ENCODE measurements at places on chromosomes 3 and 15.

- no peak for DNase-seq
Measured at GRCh38 chr15:55222588-55222987, 25.8 kb upstream of the RSL24D1 start.

DNA sequence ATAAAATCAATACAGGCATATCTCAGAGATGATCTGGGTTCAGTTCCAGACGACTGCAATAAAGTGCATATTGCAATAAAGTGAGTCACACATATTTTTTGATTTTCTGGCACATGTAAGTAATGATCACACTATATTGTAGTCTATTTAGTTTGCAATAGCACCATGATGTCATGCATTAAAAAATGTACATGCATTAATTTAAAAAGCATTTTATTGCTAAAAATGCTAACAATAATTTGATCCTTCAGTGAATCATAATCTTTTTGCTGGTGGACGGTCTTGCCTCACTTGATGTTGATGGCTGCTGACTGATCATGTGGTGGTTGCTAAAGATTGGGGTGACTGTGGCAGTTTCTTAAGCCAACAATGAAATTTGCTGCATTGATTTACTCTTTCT lies 511.1 kb downstream of the OTOL1 start:
- DNase-seq, result no peak

DNA sequence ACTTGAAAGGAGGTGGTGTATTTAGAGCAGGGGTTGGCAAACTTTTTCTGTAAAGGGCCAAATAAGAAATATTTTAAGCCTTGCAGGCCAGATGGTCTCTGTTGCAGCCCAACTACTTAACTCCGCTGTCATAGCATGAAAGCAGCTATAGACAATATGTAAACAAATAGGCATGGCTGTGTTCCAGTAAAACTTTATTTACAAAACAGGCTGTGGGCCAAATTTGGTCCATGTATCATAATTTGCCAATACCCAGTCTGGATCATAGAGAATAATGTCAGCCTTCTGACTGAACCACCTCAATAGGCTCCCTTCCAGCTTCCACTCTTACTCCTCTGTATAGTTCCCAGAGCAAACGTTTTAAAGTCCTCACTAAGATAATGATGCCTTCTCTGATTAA lies 638.8 kb upstream of the CFAP20DC start:
- DNase-seq, result no peak

DNA sequence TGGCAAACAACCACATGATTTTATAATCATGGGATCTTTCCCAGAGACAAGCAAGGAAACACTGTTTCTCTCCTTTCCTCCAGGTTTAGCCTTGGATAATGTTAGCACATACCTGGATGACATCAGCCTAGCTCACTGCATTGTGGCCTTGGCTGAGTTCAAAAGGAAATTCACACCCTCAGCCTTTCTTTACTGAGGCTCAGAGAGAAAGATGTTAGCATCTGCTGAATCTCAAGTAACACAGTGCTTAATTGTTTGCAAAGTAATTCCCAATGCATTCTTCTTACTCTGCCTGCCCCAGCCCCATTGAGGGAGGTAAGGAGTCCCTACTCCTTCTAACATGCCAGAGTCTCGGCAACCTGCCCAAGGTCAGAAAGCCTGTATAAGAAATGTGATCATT lies 432.2 kb upstream of the LMCD1 start:
- DNase-seq, result no peak

DNA sequence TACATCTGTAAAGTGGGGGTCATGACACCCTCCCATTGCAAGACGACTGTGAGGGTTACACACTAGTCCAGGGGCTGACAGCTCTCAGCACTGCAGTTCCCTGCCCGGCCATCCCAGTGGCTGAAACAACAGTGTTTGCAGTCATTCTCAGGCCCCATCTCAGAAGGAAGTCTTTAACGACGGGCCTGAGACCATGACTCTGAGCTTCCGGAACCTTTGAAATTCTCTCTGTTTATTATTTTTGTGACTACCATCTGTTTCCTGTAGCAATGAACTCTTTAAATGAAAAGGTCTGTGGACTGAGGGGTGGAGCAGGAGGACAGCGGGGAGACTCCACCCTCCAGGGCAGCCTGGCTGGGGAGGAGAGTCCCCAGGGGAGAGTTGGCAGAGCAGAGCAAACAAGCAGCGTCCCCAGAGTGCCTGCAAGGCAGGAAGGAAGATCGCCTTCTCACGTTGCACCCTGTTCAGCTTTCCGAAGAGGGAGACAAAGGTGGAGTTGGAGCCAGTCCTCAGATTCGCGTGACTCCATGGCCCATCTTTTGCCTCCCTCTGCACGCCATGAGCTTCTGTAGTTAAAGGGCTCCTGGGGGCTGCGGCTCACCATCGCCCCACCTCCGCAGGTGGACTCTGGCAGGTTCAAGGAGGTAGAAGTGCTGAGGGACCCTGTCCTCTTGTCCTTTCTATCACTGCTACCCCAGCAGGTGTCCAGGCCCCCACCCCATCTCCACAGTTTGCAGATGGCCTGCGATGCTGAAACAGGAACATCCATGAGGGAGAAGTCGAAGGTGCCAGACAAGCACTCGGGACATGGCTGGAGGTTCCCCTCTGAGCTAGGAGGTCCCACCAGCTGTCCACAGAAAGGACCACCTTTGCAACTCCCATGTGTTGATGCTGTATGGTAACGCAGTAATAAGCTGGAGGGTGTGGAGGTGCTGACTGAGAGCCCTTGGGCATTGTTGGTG lies 525.8 kb upstream of the PROK2 start:
- DNase-seq, result no peak

DNA sequence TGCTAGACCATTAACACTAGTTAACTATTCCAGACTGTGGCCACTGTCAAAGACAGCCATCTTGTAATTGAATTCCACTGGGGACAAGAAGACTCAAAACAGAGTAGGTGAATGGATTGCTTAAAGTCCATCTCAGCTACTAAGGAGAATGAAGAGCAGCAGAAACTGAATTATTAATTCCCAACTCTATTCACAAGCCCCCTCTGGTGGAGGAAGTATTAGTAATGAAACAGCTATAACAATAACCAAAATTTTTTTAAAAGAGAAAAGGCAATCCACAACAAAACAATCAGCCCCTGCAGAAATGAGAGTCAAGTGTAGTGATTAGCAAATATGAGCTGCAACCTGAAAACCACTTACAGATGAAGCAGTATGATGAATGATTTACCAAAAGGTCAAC lies 302.8 kb downstream of the FHIT start:
- DNase-seq, result no peak

DNA sequence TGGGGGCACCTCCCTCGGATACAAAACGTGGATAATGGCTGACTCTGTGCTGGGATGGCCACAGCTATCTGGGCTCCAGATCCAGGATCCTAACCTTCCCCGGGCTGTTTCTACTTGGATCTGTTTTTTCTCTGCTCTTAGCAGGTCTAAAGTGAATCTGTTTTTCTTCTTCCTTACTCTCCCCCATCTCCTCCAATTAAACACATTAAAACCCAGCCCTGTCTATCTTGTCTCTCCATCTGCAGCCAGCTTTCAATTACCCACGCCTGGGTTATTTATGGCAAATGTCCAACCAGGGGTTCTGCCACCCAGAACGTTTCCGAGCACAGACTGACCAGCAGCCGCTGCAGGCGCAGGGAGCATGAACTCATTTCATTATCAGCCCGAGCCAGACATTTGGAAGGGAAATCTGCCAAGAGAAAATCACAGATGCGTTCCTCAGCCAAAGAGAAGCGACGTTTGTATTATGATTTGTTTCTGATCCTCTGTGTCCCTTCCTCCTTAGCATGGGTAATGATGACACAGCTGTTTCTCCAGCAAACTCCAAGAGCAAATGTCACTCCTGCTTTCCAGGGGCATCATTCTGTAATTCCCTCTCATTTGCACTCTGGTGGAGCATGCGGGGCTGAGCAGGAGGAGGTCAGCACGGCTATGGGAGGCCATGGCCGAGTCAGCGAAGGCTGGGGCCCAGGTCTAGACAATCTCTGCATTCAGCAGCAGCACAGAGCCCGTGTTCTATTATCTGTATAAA lies 42.0 kb downstream of the UMPS start:
- DNase-seq, result no peak

GRCh38 chr3:141305436-141305835 lies 62.9 kb upstream of the ZBTB38 start:
- DNase-seq, result no peak

DNA sequence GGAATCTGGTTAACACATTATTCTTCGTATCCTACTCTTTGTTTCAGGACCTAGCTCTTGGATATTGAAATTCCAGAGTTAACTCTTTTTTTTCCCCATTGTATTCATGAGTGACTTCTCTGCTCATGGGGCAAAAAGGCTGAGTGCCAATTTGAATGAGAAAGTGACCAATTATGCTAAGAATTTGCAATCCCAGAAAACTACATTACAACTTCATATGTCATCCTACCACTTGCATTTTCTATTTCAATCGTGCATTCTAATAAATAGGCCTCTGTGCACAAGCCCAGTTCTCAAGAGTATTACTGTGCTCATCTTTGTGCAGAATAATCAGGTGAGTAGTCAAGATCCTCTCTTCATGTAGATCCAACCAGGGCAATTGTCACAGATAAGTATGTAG lies 537.8 kb downstream of the OTOL1 start:
- no peak for DNase-seq

GRCh38 chr3:132721479-132722164 lies 587 bp downstream of the NPHP3 start:
- DNase-seq, result peak; percentile 24

DNA sequence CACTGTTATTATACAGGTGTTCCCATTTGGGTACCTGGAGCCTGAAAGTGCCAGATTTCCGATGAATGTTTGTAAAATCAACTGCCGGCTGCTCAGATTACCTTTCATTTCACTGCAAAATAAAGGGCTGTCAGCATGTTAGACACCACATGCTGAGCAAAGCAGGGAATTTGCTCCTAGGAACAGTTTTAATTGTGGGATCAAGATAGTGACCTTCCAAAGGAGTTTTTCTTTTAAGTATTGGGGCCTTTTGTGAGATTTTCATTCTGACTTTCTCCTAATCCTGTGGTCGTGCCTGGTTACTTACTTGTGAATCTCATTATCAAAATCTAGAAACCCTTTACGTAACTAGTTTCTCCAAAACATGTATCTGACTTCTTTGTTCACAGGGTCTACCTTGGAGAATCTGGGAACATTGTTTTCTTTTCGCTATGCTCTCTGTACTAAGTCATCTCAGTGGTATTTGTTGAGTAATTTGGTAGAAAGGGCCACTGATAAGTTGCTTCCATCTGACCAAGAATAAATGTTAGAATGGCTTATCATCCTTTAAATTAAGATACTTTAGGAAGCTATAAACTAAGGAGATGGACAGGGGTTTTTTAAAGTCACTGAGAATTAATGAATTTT lies 40.8 kb upstream of the LRTM1 start:
- DNase-seq, result no peak

DNA sequence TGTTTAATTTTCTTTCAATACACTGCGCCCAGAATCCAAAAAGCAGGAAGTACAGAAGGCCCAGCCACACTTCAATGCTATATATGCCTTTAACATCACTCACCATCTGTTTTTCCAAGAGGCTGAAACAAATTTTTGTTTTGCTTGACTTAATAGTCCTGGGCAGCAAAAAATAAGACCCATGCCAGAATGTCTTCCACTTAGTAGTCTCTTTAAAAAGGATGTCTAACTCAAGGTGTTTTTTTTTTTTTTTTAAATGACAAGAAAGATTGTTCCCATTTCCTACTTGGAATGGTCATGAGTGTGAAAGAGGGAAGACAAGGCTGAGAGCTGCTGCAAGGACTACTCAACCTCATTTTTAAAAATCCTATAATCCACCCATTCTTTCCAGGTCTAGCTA lies 590.3 kb upstream of the SGO1 start:
- DNase-seq, result no peak

DNA sequence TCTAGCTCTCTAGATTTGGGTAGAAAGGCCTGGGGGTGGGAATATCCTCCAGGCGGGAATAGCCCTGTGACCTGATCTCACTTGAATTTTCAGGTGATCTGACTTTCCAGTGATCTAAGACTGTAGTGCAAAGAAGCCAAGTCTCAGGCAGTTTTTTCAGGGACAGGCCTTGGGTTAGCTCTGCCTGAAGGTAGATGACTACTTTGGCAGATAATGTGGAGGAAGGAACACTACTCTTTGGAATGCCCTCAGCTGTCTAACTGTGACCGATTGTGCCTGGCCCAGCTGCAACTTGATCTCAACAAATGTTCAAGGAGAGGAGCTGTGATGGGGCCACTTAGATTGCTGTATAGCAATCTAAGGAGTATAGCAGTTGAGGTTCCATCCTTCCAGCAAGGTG lies 193.7 kb downstream of the TCF12 start:
- DNase-seq, result no peak
